ENCODE measurements at places on chromosomes 12 and 14. TPM values are rescaled to one million over a fixed set of nuclear protein-coding genes. Genes with fewer than 3 reads are reported as not detected.

The RD3L gene
- total RNA-seq: not detected

The KRT75 gene
- not detected for total RNA-seq

The SLC5A8 gene
- not detected for total RNA-seq

The KRT77 gene
- not detected for total RNA-seq

The FAIM2 gene
- total RNA-seq: 46.8 TPM

The CYP46A1 gene
- 1.5 TPM for total RNA-seq

The SH2B3 gene
- total RNA-seq: 21.4 TPM

The LGALS3 gene
- total RNA-seq: 246 TPM

The NAP1L1 gene
- 541 TPM for total RNA-seq

The CLEC14A gene
- 61.8 TPM for total RNA-seq

The BCL11B gene
- 0.30 TPM for total RNA-seq

The TGFB3 gene
- total RNA-seq: 10.0 TPM

DNA sequence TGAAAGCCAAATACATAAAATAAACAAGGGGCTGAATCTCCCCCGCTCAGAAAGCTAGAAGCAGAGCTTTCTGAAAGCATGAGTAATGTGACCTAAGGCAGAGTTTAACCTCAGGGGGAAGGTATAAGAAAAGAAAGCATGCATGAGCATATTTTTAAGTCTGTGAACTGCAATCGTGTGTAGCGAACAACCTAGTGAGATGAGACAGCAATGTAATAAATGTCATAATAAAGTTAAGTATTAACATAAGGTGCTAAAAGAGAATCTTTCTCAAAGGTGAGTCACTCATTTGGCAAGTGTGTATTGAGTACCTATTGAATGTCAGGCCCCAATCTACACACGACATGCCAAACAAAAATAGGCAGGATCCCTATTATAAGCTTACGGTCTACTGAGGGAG lies 14.2 kb upstream of the WDR20 start:
- H3K4me1 ChIP-seq: no peaks in the 10 kb centered on the region
- no peak overlapping the region for H3K4me3 ChIP-seq
- no peak overlapping the region for H3K27ac ChIP-seq
- DNase-seq: no peak
- H3K36me3 ChIP-seq: peaks cover 12% of the 10 kb centered on the region

- H3K4me1 ChIP-seq: no peaks in the 10 kb centered on the region
- H3K27ac ChIP-seq: no peak overlapping the region
- H3K36me3 ChIP-seq: no peaks in the 10 kb centered on the region
- DNase-seq: no peak
These were observed 129.1 kb downstream of the NTF3 start for GRCh38 chr12:5561057-5561456.

- H3K27me3 ChIP-seq: no peaks in the 10 kb centered on the region
- no peak overlapping the region for H3K27ac ChIP-seq
- no peak for DNase-seq
- no peaks in the 10 kb centered on the region for H3K4me1 ChIP-seq
- no peaks in the 10 kb centered on the region for H3K36me3 ChIP-seq
These were observed 4.5 kb downstream of the MYBPC1 start for GRCh38 chr12:101599311-101599710.

- no peak overlapping the region for H3K4me3 ChIP-seq
- no peaks in the 10 kb centered on the region for H3K4me1 ChIP-seq
- H3K27me3 ChIP-seq: no peaks in the 10 kb centered on the region
- no peak overlapping the region for H3K27ac ChIP-seq
- no peaks in the 10 kb centered on the region for H3K36me3 ChIP-seq
These were observed 11.6 kb upstream of the C12orf75 start for GRCh38 chr12:105318651-105319483.

GRCh38 chr14:104984056-104984894 lies 1.3 kb upstream of the CLBA1 start:
- peaks cover 5% of the 10 kb centered on the region for H3K4me1 ChIP-seq
- no peak overlapping the region for H3K27ac ChIP-seq
- H3K4me3 ChIP-seq: no peak overlapping the region
- DNase-seq: no peak
- H3K36me3 ChIP-seq: no peaks in the 10 kb centered on the region

- no peak overlapping the region for H3K4me3 ChIP-seq
- H3K27ac ChIP-seq: no peak overlapping the region
- no peaks in the 10 kb centered on the region for H3K36me3 ChIP-seq
These were observed 1537.4 kb downstream of the AACS start for GRCh38 chr12:126602612-126603011.

GRCh38 chr14:88990856-88991255 lies 166.4 kb downstream of the TTC8 start:
- no peak overlapping the region for H3K4me3 ChIP-seq
- no peaks in the 10 kb centered on the region for H3K27me3 ChIP-seq
- H3K27ac ChIP-seq: no peak overlapping the region

DNA sequence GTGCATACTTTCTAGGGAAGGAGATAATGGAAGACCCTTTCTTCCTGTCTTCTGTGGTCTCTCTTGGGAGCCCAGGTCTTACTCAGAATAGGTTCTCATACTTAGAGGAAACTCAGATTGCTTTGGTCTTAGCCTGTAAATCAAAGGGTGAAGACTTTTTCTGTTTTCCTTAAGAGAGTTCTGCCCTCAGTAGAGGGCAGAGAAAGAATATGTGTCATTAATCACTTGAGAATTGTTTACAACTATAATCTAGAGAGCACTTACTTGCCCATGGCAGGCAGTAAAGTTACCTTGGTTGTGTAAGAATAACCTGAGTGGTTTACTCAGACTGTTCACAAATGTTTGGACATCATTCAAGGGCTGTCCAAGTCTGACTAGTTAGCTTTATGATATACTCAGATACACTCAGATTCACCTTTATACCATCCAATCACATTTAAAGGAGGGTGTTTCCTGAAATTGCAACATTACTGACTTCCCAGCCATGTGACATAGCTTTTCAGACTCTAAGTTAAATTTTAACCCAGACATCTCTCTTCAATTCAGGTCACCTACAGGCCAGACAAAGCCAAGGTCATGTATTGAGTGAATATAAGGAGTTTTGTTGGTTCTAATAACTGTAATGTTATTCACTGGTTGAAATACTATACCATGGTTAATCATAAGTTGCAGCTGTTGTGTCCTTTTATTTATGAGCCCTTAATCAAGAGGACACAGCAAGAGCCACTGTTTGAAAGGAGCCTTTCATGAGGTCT lies 372.2 kb downstream of the RAD51B start:
- no peak for DNase-seq
- no peaks in the 10 kb centered on the region for H3K4me1 ChIP-seq
- H3K27me3 ChIP-seq: no peaks in the 10 kb centered on the region
- no peaks in the 10 kb centered on the region for H3K36me3 ChIP-seq
- no peak overlapping the region for H3K27ac ChIP-seq

DNA sequence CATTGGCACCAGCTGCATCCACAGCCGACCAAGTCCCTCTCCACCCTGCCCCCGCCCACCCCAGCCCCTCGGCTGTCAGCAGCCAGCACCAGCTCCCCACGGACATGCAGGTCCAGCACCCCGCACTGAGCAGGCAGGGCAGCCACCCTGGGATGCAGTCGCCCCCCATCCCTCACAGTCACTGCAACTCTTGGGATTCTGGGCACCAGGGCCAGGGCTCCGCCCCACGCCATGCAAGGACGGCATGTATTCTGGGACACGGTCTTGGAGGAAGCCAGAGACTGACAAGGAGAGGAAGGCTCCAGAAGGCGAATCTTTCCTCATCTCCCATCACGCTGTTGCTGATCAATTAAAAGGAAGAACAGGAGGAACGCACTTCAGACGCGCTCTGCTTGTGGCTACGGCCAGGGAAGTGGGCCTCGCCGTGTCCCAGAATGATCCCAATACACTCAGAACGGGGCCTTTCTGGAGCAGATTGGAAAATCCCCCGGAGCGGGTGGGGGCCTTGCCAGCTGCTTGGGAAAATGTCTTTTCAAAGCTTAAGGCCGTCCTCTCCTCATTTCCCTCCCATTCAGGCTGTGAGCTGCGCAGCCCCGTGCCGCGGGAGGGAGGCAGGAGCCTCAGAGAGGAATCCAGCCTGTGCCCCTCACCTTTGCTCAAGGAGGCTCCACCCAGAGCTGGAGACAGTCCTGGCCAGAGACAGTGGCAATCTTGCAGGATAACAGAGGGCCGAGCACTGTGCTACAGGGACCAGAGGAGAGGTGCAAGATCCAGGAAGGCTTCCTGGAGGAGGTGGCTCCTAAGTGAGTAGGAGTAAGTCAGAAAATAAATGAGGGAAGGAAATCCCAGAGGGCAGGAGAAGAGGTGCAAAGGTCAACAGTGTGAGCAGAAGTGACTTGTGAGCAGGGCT lies 54.1 kb upstream of the DIO3 start:
- no peaks in the 10 kb centered on the region for H3K4me1 ChIP-seq
- no peak overlapping the region for H3K27ac ChIP-seq
- H3K36me3 ChIP-seq: no peaks in the 10 kb centered on the region

GRCh38 chr14:104102282-104102914 lies 16.9 kb downstream of the ASPG start:
- H3K4me3 ChIP-seq: no peak overlapping the region
- no peaks in the 10 kb centered on the region for H3K4me1 ChIP-seq
- no peak overlapping the region for H3K27ac ChIP-seq
- DNase-seq: no peak
- H3K36me3 ChIP-seq: no peaks in the 10 kb centered on the region

GRCh38 chr12:121283388-121283787 lies 13.1 kb downstream of the CAMKK2 start:
- no peak for DNase-seq
- no peak overlapping the region for H3K27ac ChIP-seq
- H3K36me3 ChIP-seq: no peaks in the 10 kb centered on the region
- H3K4me3 ChIP-seq: no peak overlapping the region
- no peaks in the 10 kb centered on the region for H3K27me3 ChIP-seq

- no peaks in the 10 kb centered on the region for H3K36me3 ChIP-seq
- H3K4me3 ChIP-seq: peak overlapping the region; percentile 65
- DNase-seq: no peak
- peaks cover 26% of the 10 kb centered on the region for H3K4me1 ChIP-seq
- peak overlapping the region; percentile 3 for H3K27ac ChIP-seq
- H3K27me3 ChIP-seq: no peaks in the 10 kb centered on the region
These were observed 594 bp upstream of the CEP170B start for GRCh38 chr14:104864267-104865080.

GRCh38 chr14:38297681-38298080 lies 41.8 kb upstream of the CLEC14A start:
- no peaks in the 10 kb centered on the region for H3K36me3 ChIP-seq
- H3K27ac ChIP-seq: no peak overlapping the region
- no peak overlapping the region for H3K4me3 ChIP-seq
- H3K4me1 ChIP-seq: no peaks in the 10 kb centered on the region
- H3K27me3 ChIP-seq: no peaks in the 10 kb centered on the region

DNA sequence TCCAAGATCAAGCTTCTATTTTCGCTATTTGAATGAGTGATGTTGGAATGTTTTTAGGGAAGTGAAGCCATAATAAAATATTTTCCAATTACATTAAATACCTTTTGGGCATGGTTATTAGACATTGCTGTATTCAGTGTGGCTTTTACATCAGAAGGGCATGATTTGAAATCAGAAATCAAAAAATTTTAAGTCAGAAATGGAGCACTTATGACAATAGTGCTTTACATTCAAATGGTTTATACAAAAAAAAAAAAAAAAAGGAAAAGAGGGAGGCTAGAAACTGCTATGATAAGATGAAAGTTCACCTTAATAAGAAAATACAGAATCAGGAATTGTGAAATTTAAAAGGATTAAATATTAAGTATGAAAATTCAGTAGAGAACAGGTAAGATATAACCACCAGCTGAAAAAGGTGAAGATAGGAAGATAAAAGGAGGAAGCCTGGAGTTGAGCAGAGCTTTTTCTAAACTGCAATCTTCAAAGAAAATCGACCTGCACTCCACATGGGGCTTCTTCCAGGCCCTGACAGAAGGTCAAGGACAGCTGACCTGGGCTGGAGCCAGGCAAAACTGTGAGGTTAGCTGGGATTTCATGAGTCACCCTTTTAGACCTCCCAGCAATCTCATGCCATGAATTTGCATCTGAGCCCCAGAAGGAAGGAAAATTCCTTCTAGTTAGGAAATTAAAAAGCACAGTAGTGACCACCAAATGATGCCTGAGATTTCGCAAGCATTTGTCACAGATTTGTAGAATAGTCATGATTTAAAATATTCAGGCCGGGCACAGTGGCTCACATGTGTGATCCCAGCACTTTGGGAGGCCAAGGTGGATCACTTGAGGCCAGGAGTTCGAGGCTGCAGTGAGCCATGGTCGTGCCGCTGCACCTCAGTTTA lies 23.4 kb upstream of the BMP4 start:
- peak; percentile 72 for DNase-seq
- H3K27me3 ChIP-seq: no peaks in the 10 kb centered on the region
- H3K27ac ChIP-seq: no peak overlapping the region

GRCh38 chr14:99325016-99325415 lies 53.0 kb upstream of the BCL11B start:
- H3K4me1 ChIP-seq: no peaks in the 10 kb centered on the region
- no peak overlapping the region for H3K4me3 ChIP-seq
- H3K27ac ChIP-seq: no peak overlapping the region
- no peaks in the 10 kb centered on the region for H3K27me3 ChIP-seq

DNA sequence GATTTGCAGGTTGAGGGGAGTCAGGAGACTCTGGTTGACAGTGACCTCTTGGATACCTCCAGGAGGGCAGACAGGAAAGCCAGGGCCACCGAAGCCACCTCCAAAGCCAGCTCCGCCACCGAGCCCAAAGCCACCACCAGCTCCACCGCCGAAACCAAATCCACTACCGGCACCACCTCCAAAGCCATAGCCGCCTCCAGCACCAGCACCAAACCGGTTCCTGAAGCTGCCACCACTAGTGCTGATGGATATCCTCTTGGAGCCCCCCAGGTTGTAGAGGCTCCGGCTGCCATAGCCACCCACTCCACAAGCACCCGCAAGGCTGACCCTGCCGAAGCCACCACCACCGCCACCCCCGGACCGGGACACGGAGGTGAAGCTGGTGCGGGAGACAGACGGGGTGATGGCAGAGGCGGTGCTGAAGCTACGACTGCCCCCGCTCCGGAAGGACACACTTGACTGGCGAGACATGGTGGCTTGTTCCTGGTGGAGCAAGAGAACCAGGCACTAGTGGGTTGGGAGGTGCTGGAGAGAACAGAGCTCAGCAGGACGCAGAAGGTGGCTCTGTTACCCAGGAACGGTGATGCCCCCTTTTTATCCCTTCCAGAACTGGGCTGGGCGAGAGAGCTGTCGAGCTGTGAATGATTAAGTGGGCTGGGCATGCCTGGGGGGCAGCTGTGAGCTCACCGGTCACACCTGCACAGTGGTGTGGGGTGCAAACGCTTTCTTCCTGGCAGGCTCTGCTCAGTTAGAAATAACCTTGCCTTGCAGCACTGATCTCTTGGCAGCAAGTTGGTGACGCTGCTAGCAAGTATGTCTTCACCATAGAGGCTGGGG lies at the start of gene KRT5:
KRT5 (minus strand) TSS at position 569 of the 837 bp plus-strand sequence; CDS start at position 471, 98 bp downstream.
- H3K4me3 ChIP-seq: no peak within 1 kb of the TSS
- H3K27me3 ChIP-seq: no peaks in the 10 kb centered on the region
- H3K36me3 ChIP-seq: no peaks in the 10 kb centered on the region
- no peak for DNase-seq
- H3K4me1 ChIP-seq: no peaks in the 10 kb centered on the region

GRCh38 chr14:35553808-35554207 lies 19.8 kb downstream of the INSM2 start:
- no peak overlapping the region for H3K4me3 ChIP-seq
- no peak for DNase-seq
- no peak overlapping the region for H3K27ac ChIP-seq
- no peaks in the 10 kb centered on the region for H3K4me1 ChIP-seq

DNA sequence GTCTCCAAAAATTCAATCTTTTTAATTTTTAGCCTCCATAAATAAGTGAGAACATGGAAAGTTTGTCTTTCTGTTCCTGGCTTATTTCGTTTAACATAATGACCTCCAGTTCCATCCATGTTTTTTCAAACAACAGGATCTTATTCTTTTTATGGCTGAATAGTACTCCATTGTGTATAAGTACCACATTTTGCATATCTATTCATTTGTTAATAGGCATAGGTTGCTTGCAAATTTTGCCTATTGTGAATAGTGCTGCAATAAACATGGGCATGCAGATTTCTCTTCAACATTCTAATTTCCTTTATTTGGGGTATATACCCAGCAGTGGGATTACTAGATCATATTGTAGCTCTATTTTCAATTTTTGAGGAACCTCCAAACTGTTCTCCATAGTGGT lies 16.1 kb upstream of the PAH start:
- no peaks in the 10 kb centered on the region for H3K4me1 ChIP-seq
- DNase-seq: no peak
